T-helper 17 cell (primary cell): ENCODE measurements at places on chromosomes 2 and 18.

- no peak for DNase-seq
These were observed 253.2 kb upstream of the COL3A1 start for GRCh38 chr2:188720811-188721605.

DNA sequence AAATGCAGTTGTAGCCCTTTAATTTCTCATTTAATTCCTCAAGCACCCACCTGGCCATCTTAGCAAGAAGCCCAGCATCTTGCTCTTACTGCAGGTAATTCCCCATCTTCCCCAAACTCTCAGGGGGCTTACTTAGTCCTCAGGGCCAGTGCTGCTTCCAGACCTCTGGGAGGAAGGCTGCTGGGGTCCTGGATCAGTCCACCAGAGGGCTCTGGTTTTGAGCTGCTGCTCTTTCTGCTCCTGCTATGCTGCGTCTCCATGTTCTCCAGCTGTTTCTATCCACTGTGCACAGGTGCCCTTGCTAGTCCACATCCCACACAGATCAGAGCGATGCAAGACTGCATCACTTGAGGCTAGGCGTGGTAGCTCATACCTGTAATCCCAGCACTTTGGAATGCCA, 34.5 kb upstream of the TMEM87B start:
- no peak for DNase-seq

DNA sequence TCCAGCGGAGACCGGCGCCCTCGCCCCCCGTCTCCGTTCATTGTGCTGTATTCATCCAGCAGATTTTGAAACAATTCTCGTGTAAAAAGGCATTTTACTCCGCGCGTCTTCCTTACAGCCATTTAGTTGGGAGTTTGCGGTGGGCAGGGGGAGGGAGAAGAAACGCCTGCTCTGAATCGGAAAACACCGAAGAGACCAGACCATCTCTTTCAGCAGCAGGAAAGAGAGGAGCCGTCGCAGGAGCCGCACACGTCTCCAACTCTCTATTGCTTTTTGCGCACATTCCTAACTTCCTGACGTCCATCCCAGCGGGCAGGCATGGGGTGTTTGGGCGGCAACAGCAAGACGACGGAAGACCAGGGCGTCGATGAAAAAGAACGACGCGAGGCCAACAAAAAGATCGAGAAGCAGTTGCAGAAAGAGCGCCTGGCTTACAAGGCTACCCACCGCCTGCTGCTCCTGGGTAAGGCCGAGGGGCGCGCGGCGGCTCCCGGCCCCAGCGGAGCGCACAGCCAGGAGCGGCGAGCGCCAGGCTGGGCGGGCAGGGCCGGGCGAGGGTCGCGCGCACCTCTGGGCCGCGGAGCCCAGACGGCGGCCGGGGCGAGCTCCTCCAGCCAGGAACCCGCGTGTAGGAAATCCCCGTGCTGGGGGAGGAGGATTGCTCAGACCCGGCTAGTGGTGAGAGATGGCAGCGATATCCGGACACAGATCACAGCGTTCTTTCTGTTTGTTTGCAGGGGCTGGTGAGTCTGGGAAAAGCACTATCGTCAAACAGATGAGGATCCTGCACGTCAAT, 63.2 kb downstream of the GNAL start:
- no peak for DNase-seq

GRCh38 chr2:207869784-207870778, 100.4 kb upstream of the FZD5 start:
- DNase-seq: no peak

DNA sequence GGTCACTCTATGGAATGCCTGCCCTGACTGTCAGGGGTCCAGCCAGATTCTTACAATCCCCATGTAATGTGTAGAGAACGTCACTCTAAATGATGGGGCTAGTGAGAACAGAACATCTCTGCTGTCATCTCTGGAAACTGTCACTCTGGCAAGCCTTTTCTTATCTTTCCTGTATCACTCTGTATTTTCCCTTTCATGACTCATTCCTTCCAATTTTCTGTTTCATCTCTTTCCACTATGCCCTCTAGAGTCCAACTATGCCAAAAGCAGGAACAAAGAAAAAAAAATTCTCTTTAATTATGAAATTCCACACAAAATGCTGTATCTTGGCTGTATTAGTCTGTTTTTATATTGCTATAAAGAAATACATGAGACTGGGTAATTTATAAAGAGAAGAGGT, 608.8 kb downstream of the ADCYAP1 start:
- DNase-seq: no peak
